Breast epithelium (tissue), 4 donors: ENCODE measurements at places on chromosomes 11 and 22.

DNA sequence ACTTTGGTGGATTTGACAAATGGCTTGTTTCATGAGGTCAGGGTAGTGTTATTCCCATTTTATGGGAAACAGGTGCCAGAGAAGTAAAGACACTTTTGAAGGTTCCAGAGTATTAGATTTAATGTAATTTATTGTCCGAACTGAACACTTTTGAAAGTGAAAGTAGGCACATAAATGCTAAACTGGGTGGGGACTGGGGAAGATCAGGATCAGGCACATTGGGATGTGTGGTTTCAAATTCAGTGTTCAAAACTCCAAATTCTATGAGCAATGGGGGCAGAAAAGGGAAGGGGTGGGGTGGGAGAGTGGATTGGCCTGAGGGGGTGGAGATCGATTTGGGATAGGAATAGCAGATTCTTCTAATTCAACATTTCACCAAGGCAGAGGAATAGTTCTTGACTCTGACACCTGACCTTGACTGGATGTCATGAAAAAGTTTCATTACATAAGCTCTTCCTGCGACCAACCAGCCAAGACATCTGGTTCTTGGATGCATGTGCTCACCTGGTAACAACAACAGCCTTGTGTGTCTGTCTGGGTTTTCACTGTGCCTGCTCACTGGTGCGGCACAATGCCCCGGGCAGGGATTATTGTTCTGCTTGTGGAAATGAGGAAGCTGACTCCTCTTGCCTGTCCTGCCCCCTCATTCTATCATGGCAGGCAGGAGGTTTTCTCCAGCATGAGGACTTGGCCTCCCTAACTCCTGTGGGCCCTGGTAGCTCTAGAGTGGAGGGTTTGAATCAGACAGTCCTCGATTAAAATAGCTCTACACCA, 10.8 kb downstream of the PPFIBP2 start:
- DNase-seq = peak; percentile 88

GRCh38 chr11:40294741-40295140, 1164.7 kb downstream of the LRRC4C start:
- no peak for DNase-seq

- no peak for DNase-seq
Observed at GRCh38 chr11:94196363-94196762, 67.7 kb downstream of the PANX1 start.

DNA sequence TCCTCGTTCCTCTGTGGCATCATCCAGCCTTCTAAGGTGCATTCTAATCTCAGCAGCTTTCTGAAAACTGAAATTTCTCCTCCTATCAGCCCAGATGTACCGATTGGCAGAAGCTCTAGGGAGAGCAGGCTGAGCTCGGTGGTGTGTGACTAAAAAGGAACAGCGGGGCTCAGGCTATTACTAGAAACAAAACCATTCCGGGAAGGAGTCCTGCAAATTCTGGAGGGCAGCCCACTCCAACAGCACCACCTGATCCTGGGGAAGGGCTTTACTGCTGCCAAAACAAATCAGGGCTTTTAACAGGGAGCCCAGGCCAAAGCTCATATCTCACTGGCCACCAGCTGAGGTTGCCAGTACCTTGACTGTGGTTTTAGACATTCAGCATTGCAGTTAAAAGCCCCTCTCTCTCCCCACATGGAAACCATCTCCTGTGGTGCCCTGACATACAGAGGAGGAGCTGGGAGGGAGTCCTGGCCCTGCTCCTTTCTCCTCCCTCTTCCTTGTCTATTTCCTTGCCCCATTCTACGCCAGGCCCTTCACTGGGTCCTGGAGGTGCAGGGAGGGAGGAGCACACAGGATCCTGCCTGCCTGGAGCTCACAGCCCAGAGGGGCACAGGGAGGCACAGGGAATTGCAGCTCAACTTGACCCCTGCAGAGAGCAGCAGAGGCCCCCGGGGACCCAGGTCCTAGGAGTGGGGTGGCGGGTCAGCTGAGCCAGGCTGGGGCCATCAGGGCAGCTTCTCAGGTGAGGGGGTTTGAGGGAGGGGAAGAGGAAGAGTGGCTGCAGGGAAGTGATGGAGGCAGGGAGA, 889 bp downstream of the PLAAT4 start:
- no peak for DNase-seq

DNA sequence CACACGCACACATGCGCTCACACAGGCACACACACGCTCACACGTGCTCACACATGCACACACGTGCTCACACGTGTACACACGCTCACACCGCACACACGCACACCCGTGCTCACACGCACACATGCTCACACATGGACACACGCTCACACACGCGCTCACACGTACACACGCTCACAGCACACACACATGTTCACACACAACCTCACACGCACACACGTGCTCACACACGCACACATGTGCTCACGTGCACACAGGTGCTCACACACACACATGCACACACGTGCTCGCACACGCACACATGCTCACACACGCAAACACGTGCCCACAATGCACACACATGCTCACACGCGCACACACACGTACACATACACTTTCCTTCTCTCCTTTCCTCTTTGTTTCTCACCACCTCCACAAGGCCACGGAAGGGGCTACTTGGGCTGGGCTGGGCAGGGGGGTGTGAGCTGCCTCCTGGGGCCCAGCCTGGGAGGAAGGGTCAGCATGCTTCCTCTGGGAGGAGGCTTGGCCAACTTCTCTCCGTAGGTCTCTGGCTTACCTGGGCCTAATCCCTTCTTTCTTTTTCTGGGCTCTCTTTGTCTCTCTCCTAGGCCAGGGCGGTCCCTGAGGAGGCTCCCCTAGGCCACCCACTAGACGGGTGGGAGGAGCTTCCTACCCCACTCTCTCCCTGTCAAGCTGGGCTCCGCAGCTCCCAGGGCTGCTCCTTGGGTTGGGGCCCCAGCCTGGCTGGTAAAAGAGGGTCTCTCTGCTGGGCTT, 34.5 kb upstream of the PARVG start:
- DNase-seq = no peak

DNA sequence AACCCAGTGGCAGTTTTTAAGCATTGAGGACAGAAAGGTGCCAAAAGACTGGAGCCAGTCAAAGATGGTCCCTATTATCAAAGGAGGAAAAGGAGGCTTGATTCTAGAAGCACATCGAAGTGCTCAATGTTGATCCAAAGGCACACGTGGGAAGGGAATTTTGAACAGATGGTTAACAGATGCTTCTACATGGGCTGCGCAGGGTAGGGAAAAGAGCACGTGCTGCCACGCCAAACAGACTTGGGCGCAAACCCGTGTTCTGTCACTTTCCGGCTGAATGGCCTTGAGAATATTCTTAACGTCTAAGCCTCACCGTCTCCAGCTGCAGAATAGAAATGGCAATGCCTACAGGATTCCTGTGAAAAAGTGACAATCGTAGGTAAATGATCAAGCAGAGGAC, 217.9 kb upstream of the MTNR1B start:
- DNase-seq = no peak

DNA sequence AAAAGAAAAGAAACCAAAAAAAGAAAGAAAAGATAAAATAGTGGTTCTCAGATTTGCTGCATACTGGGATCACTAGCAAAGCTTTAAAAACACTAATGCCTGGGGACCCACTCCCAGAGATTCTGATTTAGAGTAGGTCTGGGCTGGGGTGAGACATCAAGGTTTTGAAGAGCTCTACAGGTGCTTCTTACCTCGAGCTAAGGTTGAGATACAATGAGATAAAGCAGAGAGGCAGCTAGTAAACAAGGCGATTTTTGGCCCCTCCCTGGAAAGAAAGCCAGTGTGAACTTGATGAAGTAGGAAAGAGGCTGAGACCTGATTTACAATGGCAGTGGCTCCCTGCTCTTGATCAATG, 327.6 kb upstream of the CCDC90B start:
- no peak for DNase-seq

GRCh38 chr11:31798057-31798553, 13.0 kb downstream of the PAX6 start:
- no peak for DNase-seq

- no peak for DNase-seq
Observed at GRCh38 chr11:71155846-71156245, 96.5 kb downstream of the SHANK2 start.
